Stimulated activated CD4-positive, alpha-beta T cell treated with anti-CD3 and anti-CD28 coated beads, Interleukin-15, amount 100 ng/mL, for 1 hour (primary cell): ENCODE measurements at places on chromosomes 3 and 15.

DNA sequence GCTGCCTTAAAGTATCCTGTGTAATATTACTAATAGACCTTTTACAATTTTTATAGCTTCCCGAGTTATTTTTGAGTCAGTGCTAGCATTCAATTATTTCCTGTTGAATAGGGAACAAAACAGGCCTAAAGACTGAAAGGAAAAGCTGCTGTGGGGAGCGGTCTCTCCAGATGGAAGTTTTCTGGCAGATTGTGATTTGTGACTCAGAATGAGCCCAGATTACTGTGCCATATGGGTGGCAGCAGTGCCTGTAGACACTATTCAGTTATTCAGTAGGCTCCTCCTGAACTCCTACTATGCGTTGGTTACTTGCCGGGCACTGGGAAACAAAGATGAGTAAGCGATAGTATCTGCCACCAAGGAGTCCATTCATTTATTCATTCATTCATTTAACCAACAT, 211.8 kb downstream of the CHST2 start:
- DNase-seq: no peak

DNA sequence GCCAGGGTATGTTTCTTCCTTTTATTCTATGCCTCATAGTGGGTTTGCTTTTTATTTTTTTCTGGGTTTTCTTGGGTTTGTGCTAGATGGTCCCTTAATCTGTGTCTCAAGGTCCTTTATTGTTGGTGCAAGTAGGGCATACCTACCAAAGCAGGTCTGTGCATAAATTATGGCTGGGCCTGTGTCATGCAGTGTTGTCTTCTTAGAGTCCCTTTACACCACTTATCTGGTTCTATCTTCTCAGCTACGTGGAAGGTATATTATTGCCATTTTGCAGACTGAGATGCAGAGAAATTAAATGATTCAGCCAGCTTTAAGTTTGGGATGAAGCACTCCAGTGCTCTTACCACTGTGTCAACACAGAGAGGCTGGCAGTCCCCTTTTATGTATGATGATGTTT, 293.5 kb upstream of the SOX2 start:
- DNase-seq: no peak

DNA sequence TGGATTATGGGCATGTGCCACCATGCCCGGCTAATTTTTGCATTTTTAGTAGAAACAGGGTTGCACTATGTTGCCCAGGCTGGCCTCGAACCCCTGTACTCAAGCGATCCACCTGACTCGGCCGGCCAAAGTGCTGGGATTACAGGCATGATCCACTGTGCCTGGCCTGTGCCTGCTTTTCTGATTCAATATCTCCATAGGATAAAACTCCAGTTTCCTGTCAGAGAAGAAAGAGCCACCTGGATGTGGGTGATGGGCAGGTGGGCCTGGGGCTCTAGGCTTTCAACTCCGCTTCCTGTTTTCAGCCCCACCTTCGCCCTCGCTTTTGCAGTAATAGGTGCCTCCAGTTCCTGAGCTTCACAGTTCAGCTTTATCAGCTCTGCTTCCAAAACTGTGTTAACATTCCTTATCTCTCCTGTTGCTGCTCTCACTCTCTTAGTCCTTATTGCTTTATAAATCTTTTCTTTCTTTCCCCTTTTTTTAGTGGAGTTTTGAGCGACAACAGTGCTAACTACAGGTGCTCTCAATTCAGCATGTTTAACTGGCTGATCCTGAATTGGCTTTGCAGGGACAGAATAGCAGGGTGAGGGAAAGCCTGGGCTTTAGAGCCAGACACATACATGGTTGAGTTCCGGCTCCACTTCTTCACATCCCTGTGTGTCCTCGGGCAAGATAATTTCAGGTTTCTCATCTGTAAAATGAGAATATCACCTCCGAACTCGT, 21.1 kb upstream of the PDE8A start:
- DNase-seq: no peak

GRCh38 chr3:195107593-195107992, 163.4 kb downstream of the XXYLT1 start:
- DNase-seq: no peak

DNA sequence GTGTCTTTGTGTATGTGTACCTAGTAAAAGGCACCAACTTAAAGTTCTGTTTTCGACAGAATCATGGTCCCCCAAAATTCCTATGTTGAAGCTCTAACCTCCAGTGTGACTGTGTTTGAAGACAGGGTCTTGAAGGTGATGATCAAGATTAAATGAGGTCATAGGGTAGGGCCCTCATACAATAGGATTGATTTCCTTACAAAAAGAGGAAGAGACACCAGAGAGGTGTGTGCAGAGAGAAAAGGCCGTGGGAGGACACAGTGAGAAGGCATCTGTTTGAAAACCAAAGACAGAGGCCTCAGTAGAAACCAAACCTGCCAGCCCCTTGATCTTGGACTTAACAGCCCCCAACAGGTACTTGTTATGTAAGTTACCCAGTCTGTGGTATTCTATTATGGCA, 52.0 kb upstream of the CORO2B start:
- no peak for DNase-seq

DNA sequence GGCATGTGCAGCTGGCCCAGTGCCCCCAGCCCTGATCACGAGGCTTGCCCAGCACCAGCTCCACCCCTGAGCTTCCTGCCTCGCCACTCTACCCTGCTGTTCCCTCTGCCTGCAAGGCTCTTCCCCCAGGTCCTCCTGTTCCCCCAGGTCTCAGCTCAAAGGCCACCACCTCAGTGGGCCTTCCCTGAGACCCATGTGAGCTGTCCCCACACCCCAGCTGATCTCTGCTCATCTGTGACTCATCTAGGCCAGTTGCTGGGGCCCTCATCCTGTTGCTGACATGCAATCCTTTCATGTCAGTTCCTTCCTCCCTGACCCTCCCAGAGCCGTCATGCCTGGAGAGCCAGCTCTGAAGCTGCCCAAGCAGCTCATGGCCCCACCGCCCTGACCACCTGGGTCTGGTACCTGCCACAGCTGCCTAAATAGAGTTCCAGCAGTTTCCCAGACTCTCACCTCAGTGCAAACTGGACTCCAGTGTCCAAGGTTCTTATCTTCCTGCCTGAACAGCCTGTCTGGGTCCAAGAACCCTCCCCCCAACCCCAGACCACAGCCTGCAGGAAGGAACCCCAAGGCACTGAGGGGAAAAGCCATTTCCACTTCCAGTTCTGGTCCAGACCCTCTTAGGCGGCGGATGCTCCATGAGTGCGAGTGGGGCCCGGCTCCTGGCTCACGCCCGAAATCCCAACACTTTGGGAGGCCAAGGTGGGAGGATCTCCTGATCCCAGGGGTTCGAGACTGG, 116.6 kb upstream of the IQSEC1 start:
- no peak for DNase-seq

DNA sequence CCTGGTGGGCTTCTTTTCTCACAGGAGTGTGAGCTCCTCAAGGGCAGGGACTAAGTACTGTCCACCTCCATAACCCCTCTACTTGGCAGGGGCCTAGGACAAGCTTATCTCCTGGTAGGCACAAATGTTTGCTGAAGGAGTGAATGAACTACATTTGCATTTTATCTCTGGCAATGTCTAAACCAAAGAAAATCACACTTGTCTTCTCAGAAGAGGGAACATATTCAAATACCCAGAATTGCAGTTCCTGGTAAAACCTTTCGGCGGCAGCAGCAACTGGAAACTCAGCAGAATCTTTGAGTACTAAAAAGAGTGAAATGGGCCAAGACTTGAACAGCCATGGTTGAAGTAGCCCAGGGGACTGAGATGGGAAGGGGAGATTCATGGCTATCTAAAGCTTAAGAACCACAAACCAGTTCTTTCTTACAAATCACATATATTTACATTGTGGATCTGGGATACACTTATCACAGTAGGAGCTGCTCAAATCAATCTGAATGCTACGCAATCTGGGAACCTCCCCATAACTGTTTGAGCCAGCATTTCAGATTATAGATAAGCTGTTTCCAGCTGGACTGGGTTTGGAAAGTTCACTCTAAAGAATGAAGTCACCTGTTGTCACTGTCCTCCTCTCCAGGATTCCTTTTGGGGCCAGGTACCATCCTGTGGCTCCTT, 18.7 kb upstream of the PTPN9 start:
- no peak for DNase-seq

GRCh38 chr3:145739926-145740325, 421.1 kb downstream of the PLOD2 start:
- no peak for DNase-seq

DNA sequence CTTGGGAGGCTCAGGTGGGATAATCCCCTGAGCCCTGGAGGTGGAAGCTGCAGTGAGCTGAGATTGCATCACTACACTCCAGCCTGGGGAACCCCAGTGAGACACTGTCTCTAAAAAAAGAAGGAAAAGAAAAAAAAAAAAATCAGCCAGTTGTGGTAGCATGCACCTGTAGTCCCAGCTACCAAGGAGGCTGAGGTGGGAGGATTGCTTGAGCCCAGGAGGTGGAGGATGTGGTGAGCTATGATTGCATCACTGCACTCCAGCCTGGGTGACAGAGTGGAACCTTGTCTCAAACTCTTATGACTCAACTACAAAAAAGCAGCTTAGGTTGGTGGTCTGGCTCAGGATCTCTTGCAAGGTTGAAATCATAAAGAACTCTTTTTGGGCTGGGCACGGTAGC, 19.3 kb upstream of the GPX1 start:
- DNase-seq: peak; percentile 6

GRCh38 chr3:45684327-45684892, 4.8 kb upstream of the SACM1L start:
- DNase-seq: no peak

DNA sequence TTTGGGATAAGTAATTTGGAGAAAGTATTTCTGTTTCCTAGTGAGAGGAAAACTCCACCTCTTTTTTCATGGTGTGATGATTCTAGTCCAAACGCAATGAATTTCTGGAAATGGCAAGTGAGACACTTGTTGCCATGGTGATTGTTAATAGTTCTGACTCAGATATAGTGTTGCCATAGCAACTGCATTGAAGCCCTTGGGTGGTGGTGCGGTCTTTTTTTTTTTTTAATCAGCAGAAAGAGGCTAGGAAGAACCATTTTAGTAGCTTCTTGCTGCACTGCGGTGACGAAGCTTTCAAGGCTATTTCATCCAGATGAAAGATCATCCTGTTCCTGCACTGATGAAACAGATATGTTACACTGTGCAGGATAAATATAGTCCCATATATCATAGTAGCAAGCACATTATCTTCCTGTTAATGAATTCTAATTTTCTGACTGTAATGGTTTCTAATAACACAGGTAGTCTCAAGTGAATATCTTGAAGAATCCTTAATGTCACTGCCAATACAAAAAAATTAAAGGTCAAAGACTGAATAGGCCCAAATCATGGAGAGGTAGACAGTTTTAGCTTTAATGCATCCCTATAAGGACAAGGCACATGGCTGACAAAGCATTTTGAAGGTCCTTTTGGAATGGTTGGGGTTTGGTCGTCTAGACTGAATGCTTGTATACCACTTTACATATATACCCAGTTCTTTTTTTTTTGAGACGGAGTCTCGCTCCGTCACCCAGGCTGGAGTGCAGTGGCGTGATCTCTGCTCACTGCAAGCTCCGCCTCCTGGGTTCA, 125.1 kb upstream of the ZBTB20 start:
- DNase-seq: no peak

GRCh38 chr3:146750196-146750595, 145.1 kb upstream of the PLSCR5 start:
- DNase-seq: no peak

DNA sequence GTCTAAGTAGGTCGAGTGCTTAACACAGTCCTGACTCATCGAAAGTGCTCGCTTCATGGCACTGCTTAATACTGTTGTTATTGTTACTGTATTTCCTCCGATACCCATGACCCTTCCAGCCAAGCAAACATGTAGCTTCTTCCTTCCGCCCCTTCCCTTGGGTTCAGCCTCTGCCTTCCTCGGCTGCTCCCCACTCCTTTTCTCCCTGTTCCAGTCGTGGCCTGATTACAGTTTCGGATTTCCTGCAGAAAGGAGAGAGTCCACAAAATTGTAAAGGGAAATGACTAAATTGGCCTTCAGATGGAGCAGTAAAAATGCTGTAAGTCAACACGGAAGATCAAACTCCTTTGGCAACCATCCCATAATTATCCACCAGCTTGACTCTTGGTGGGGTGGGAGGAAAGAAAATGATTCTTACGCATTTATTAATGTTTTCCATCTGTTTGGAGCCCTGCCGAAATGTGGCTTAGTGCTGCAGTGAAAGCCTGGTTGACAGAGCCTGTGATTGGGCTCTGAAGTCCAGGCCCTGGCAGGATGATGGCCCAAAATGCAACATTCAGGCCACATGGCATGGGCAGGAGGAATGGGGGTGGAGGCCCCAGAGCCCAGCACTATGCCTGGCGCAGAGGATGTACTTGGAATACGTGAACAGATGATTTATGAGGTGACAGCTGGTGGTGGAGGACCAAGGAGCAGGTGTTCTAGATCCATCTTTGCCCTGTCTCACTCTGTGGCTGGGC, 37.6 kb downstream of the FAM3D start:
- DNase-seq: no peak

- DNase-seq: no peak
Observed at GRCh38 chr3:140007911-140008869, 73.2 kb downstream of the CLSTN2 start.

DNA sequence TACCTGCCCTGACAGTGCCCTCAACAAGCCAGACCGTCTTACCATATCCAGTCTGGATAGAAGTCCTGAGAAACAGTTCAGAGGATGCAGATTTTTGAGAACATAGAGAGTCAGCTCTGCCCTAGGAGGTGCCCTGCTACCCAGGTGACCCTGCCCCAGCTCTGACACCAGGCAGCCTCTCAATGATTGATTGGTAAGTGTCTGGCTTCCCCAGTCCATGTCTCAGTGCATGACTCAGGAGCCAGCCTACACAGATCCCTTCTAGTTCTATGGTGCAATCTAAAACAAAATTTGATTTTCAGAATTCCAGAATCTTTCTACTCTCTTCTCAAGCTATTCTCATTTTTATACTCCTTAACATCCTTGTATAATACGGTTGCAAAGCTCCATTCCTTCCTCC, 292.1 kb downstream of the VPS13C start:
- DNase-seq: no peak

DNA sequence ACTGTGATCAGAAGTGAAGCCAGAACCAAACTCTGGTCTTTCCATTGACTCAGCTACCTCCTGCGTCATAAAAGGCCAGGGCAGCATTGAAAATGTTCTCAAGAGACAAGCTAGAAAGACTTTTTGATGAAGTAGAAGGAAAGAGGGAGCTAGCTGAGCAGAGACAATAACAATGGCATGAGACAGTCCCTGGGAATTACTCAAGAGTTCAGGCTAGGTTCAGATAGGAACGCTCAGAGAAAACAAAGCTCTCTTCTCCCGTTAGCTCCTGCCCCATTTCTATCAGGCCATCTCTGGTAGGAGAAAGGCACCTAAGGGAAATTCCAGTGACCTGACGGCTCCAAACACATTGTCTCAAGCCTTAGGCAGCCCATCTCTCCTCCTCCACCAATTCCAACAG, 7.0 kb upstream of the OXTR start:
- no peak for DNase-seq

- no peak for DNase-seq
Observed at GRCh38 chr3:40623567-40623966, 98.8 kb downstream of the ZNF621 start.
